ENCODE measurements at places on chromosomes 16 and 17.

DNA sequence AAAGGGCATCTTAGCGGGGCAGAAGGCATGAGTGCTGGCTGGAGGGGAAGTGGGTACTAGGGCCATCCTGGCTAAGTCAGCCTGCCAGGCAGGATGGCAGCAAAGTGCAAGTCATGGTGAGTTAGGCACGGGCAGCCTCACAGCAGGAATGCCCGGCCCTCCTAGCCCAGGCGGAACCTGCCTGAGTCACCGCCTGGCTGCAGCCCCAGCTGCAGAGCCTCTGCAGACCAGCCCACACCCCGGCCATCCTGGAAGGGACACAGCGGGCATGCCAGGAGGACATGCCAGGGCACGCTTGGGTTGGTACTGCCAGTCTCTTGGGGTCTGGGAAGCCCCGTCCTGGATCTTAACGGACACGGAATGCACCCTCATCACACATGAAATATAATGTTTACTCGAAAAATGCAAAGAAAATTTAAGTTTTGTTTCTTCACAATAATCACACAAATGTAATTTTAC, 5.0 kb upstream of the ALDH3A1 start:
- peak; percentile 92 for DNase-seq

DNA sequence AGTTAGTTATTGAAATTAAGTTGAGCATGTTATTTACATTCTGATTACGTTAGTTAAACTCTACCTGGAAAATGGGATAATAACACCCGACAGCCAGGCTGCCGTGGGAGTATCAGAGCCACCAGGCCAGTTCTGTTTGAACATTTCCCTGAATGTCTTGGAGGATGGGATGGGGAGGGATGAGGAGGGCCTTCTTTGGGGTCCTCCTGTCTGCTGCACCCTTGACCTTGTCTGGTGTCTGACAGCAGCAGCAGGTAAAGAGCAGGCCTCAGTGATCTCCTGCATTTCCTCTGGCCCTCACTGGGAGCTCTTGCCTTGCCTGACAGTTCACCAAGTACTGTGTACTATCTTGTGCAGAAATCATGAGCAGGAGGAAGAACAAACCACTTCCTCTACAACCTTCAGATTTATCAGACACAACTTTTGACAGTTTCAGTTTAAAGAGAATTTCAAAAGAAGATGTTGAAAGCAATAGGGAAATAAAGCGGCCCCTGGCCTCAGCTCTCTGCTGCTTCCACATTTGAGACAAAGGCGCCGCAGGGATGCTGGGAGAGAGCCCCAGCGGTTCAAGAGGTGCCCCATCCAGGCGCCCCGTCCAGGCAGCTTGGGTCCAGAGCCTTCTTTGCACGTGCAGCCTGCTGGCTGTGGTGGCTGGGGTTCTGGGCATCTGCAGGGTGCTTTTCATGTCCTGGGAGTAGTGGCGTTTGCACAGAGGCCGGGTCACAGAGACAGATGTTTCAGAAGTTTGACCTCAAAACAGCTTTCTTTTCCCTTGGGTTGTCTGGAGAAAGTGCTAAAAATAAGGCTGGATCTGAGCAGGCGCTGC, 25.3 kb downstream of the CMIP start:
- no peak for DNase-seq

DNA sequence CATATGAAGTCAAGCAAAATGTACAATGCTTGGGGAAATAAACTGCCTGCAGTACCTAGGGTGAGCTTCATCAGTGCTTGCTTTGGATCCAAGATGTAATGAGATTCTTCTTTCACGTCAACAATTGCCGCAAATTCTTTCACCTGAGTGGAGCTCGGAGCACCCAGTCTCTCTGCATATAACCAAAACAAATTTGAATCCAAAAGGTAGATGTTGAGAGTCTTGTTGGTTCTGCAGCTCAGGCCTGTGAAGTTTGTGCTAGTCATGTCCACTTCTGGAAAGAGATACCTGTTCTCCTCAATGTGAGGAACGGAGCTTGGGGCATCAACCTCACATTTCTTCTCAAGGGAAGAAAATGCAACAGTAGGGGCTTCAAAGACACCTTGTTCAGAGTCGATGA, 23.0 kb downstream of the SNN start:
- DNase-seq: no peak

DNA sequence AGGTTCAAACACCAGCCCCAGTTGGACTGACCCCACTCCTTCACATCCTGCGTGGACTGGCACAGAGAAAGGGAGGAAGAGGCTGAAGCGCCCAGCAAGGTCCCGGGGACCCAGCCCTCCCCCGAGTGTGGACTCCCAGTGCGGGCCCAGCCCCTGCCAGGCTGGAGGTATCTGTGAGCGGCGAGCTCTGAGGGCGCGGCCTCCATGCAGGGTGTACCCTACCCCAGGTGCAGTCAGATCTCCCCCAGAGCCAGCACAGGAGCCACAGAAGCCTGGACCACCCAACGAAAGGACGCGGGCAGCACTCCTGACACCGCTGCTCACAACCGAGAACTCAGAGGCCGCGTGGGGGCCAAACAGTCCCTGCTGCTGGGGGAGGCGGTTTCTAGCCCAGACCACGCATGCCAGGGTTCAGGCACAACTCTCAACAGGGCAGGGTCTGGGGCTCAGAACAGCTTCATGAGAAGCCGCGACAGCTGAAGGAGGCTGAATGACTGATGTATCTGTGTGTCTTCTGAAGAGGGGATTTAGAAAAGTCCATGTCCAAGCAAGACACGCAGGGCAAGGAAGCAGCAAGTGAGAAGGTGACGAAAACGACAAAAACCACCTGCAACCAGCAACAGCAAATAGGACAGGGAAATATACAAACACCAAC, 8.5 kb downstream of the SLC38A10 start:
- no peak for DNase-seq

DNA sequence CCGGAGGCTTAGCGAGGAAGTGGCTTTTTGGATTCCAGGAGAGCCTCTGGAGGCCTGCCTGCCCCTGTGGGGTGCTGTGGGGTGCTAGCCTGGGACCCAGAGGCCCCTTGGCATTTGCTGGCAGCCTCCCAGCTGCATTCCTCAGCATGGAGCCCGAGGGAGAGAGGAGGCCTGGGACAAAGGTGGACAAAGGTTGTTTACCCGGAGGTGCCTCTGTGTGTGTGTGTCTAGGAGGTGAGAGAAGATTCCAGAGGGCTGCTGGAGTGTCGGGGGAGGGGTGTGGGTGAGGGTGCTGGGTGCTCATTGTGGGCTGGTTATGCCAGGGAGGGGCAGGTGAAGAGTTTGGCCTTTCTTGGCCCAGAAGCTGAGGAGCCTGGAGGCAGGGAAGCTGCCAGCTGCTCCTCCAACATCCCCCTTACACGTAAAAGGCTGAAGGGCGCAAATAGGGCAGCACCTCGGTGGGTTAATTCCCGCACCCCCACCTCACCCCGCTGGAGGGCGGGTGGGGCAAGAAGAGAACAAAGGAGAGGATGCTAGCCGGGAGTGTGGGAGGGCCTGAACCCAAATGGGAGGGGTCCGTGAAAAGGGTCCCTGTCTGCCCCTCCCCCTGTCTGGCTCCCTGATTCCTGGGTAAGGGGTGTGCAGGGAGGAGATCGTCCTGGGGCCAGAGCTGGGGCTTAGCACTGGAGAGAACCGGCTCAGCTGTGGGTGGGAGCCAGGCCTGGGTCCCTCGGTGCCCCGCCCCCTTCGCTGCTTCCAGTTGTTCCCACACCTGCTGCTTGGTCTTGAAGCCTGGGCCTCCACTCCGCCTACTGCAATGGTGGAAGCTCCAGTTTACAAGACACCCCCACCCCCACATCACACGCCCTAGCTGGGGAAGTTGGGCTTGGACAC, 9.9 kb downstream of the HEXIM2 start:
- peak; percentile 44 for DNase-seq

DNA sequence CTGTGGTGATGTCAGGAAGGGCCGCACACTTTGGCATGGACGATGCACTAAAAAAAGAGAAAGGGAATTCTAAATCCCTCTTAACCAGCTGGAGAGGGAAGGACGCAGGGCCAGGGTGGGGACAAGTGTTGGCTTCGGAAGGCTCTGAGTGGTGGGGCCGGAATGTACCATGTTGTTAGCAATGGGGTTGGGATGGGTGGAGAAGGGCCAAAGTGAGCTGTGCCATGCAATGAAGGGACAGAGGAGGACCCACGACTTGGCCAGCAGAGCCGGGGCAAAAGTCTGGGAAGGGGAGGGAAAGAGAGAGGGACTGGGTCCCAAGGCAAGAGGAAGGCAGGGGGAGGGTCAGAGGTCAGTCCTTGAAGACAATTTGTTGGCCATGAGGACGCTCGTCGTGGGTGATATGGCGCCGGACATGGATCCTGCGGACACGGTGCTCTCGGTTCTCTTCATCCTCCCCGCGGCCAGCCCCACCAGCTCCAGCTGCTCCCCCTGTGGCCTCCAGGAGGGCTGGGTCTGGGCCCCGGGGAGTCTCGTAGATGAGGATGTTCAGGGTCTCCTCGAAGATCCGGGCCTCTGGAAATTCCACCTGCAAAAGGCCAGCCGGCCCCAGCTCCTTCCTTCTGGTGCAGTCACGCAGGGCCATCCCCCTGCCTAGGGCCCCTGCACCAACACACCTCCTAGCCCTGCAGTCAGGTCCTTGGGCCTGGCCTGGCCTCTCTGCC, 6.4 kb downstream of the ASPHD1 start:
- no peak for DNase-seq

DNA sequence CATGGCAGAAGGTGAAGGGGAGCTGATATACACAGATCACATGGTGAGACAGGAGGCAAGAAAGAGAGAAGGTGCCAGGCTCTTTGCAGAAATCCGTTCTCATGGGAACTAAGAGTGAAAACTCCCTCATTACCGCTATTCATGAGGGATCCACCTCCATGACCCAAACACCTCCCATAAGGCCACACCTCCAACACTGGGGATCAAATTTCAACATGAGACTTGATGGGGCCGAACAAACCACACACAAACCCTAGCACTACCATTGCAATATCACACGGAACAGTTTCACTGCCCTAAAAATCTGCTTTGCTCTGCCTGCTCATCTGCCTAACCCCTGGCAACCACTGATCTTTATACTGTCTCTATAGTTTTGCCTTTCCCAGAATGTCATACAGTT, 34.8 kb downstream of the C17orf67 start:
- no peak for DNase-seq

GRCh38 chr17:17141860-17142552, 64.1 kb downstream of the PLD6 start:
- no peak for DNase-seq

Data from SW 1271 (cell line).